A549 treated with CpdA at 1 μM for 4 hours (cell line): ENCODE measurements at places on chromosomes 12 and 14. TPM values are rescaled to one million over a fixed set of nuclear protein-coding genes. Genes with fewer than 3 reads are reported as not detected.

The PPP4R4 gene
- 0.22 to 0.59 TPM (median 0.24 TPM) in 5 replicates for total RNA-seq

The TAOK3 gene
- total RNA-seq: 7.5 to 12.7 TPM (median 9.9 TPM) in 5 replicates

The ITFG2 gene
- total RNA-seq: 15.8 to 17.3 TPM (median 17.0 TPM) in 5 replicates

The GPR68 gene
- 0.05 to 0.25 TPM (median 0.07 TPM) in 4 of 5 replicates, not detected in the other for total RNA-seq

The SLC22A17 gene
- 6.1 to 7.6 TPM (median 6.6 TPM) in 5 replicates for total RNA-seq

The CLEC4D gene
- total RNA-seq: not detected in 5 replicates

The NOPCHAP1 gene
- total RNA-seq: 36.5 to 37.7 TPM (median 37.2 TPM) in 5 replicates

The AGAP2 gene
- total RNA-seq: 0.13 to 0.20 TPM (median 0.16 TPM) in 5 replicates

The CLEC1A gene
- total RNA-seq: not detected in 5 replicates

The SRRM4 gene
- total RNA-seq: not detected in 5 replicates

The TMEM132C gene
- not detected in 5 replicates for total RNA-seq

The PIWIL1 gene
- not detected in 5 replicates for total RNA-seq
